Activated T-cell treated with anti-CD3 and anti-CD28 coated beads, Interleukin-2, amount 50 U/mL, for 4 hours (primary cell): ENCODE measurements at places on chromosomes 5 and 9. TPM values are rescaled to one million over a fixed set of nuclear protein-coding genes. Genes with fewer than 3 reads are reported as not detected.

DNA sequence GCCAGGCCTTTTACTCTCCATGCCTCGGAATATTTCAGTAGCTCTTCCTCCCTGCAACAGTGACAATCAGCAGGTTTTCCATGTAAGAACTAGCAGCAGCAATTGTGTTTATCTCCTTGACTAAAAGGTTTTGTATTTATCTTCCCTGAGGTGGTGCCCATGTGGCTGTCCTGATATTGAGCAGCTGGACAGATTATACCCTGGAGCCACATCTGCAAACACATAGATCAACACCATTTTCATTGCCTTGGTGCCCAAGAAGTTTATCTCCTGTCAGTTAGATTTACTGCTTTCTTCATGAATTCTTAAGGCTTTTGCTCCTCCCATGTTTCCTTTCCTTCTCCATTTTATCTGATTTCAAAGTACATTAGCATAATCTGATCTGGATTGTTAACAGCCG lies 378.4 kb downstream of the SPATA31D1 start:
- DNase-seq = no peak

DNA sequence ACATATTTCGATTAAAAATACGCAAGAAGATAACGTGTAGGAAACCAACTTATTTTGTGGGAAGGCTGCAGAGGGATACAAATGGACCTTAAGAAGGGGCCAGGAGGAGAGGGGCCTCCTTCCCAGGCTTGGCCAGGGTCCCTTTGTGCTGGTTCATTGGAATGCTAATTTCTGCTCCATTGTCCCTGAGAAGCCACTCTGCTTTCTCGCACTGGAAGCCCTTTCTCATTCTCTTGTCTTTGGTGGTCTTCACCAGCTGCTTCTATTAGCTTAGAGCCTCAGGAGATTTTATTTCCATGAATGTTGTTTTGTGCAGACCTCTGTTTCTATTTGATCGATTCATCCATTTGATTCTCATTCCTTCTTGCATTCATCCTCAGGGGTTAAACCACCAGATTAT lies 325.4 kb downstream of the TMEM38B start:
- no peak for DNase-seq

GRCh38 chr5:52685566-52685965 lies 102.2 kb upstream of the ITGA1 start:
- no peak for DNase-seq

GRCh38 chr9:71822456-71822855 lies 54.1 kb upstream of the CEMIP2 start:
- DNase-seq = no peak

DNA sequence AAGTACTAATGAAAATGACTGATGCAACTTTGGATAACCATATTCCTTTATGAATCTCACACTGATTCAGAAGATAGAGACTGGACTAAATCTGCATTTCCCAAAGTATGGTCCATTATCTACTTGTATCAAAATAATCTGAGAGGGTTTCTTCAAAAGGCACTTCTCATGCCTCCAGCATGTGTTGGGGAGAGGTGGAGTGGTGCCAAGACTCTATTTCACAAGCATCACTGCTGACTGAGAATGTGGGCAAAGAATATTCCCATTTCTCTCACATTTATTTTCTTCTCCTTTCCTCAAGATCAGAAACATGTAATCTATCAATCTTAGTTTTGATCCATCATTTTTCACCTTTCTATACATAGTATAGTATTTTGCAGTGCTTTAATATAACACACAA lies 135.4 kb downstream of the GABRB2 start:
- DNase-seq = no peak

DNA sequence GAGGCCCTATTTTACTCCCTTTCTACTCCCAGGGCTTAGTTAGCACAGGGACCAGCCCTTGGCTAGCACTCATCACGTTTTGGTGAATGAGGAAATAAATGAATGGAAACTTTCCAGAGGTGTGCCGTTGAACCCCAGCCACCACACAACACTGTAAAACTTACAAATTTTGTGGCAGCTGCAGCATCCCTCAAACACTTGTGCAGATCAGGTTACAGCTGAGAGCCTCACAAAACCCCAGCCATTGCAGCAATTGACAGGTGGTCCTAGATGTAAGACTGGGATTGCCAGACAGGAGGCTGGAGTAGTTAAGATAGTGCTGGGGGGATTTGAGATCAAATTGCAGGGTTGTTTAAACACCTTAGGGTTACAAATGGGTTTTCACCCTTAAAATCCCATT lies 482.2 kb upstream of the KIF2A start:
- DNase-seq = no peak

- no peak for DNase-seq
Observed at GRCh38 chr5:27007121-27007520, 31.3 kb downstream of the CDH9 start.

DNA sequence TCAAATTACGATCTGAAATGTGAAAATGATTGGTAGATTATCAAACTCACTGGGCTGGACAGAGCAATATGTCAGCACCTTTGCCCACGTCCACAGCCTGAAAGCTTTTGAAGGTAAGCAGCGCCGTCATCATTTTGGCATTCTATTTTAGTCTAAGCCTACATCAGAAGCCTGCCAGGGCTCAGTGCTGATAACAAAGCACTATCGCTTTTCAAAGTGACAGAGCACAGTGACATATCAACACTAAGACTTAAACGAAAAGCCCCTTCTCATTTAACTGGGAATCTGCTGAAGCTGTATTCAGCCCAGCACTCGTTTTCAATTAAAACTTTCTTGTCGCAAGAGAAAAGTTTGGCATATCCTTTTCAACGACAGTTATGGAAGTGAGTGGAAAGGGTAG lies 1076.3 kb downstream of the PTPRD start:
- DNase-seq = no peak

GRCh38 chr5:74257060-74257527 lies 383.4 kb downstream of the ENC1 start:
- DNase-seq = no peak

DNA sequence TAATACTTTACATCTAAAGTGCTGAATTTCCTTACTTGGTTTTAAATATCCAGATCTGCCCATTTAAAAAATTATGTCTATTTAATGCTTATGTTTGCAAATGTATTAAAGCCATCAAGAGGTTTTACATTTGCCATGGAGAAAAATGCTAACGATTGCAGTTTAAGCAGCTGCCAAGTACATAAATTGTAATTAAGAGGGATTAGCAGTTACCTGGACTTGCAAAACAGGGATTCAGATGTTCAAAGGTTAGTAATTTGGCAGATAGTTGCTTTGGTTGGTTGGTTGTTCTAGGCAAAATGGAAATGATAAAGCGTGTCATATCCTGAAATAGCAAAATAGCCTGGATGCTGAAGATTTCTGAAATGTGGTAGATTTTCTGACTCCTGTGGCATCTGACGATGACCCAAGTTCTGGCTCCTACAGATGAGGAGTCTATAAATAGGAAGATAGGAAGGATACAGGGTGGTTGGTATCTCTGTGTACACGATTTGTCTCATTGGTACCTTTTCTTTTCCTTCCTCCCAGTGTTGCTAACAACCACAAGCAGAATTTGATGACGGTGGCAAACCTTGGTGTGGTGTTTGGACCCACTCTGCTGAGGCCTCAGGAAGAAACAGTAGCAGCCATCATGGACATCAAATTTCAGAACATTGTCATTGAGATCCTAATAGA lies 282.9 kb downstream of the NR3C1 start:
- no peak for DNase-seq

DNA sequence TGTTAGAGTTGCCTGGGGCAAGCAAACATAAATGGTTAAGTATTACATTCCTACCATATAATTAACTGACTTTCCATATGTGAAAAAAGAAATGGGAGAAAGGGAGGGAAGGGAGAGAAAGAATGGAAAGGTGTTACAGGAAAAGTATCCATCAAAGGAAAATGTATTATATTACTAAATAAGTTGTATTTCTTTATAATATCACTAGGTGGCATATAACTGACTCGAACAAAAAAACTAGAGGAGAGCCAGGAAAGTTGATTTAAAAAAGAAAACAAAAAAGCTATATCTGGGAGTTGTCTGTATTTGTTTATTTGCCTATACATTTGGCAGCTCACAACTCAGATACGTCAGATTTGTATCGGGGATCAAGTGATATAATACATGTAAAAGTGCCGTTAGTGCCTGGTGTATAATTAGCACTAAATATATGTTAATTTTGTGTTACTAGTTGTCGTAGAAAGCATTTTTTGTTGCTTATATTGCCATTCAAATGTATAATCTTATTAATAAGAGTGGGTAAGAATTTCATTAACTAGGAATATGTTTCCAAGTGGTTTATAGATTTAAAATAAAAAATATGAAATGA lies 59.6 kb upstream of the ADAMTS19 start:
- DNase-seq = no peak

GRCh38 chr9:37094751-37095150 lies 25.6 kb upstream of the ZCCHC7 start:
- no peak for DNase-seq

DNA sequence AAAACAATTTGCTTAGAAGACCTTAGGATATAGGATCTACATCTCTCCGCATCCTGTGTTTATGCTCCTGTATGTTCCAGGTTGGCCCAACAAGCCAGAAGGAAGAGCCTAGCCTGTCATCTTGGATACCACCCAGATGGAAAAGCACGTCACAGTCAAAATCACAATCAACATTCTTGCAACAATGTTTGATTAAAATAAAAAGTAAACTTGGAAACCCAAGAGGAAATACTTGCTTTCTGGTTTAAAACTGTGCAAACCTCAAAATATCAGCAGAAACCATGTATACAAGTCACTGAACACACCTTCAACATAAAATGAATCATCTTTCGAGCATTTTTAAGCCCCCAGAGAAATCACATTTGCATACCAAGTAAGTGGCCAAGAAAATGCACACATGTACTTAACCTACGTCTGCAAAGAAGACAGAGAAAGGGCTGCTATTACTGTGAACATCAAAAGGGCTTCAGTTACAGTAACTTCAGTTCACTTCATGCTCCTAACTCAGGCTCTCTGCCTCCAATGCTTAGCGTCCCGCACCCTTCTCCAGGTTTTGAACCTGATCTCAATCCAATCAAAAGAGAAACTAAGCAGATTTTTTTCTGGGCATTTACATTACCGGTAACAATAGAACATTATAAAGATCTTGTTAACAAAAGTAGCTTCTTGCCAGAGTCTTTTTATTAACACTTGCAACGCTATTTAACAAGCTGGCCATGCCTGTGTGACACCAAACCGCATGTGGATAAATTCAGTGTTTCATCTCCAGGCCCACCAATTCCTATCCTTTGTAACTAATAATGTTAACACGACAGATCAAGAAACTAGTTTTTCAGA lies 1.3 kb downstream of the ENC1 start:
- no peak for DNase-seq

GRCh38 chr5:115573133-115573532 lies 28.6 kb upstream of the FEM1C start:
- DNase-seq = no peak

GRCh38 chr5:68452286-68452685 lies 236.7 kb downstream of the PIK3R1 start:
- no peak for DNase-seq

- DNase-seq = no peak
Observed at GRCh38 chr5:126680191-126680817, 79.6 kb downstream of the PHAX start.

The AK1 gene
- 6.4 TPM for total RNA-seq

The RABGAP1 gene
- total RNA-seq = 16.7 TPM

The TTC1 gene
- total RNA-seq = 88.5 TPM

The BTNL3 gene
- not detected for total RNA-seq

The LCN15 gene
- total RNA-seq = not detected

The OTULINL gene
- 5.6 TPM for total RNA-seq
